OCI-LY7 (cell line): ENCODE measurements at places on chromosomes 3 and 15.

- DNase-seq: no peak
Measured at GRCh38 chr15:63169788-63170187, 12.5 kb upstream of the RPS27L start.

GRCh38 chr15:70385711-70386110 is 288.0 kb upstream of the TLE3 start:
- DNase-seq: no peak

GRCh38 chr3:124230998-124231397 is 239.1 kb upstream of the ROPN1 start:
- DNase-seq: no peak

GRCh38 chr15:71627188-71627587 is 183.2 kb upstream of the NR2E3 start:
- no peak for DNase-seq
